ENCODE measurements at places on chromosomes 4 and X.

DNA sequence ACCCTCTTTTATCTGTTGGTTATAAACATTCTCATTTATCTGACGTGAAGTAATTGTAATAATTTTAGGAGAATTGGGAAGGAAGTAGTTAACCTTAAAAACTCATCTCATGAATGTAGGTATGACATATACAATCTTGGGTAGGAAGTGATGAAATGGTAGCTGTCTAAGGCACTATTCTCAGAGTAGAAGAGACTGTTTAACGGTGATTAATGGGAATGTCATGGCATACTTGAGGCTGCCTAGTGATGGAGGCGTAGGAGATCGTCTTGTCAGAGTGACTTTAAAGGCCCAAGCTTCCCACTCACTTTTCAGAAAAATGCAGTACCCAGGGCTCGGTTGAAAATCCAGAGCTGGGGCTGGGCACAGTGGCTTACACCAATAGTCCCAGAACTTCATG lies 19.4 kb upstream of the AGA start:
- DNase-seq, result no peak

DNA sequence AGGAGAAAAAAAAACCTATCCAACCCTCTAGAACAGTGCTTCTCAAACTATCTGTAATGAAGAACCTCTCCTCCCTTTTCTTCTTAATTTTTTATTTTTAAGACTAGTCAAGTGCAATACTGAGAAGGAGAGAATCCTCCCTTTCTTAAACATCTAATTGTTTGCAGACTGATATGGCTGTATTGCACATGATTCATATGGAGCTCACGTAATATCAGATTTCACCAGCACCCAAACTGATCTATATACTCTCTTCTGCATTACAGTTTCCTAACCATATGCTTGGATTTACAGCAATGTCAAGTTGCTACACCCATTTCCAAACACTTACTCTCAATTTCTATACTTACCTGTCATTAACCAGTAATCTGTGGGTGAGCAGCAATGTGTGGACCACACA lies 9.5 kb downstream of the PRMT9 start:
- DNase-seq, result no peak

DNA sequence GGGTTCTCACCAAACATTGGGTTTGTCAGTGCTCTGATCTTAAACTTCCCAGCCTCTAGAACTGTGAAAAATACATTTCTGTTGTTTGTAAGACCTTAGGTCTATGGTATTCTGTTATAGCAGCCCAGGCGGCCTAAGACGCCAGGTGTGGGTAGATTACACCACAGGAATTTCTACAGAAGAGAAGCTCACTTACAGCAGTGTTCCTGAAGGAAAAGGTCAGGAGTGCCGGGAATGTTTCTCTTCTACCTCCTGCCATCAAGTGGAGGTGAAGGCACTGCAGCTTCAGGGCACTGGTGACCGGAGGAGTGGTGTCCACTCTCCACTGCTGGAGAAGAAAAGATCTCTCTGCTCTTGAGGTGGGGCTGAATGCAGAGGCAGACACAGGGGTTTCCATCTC lies 45.7 kb downstream of the FHDC1 start:
- DNase-seq, result no peak

GRCh38 chr4:117965622-117966021 lies 68.7 kb upstream of the NDST3 start:
- no peak for DNase-seq

GRCh38 chrX:68083510-68083909 lies 349.8 kb downstream of the OPHN1 start:
- no peak for DNase-seq

DNA sequence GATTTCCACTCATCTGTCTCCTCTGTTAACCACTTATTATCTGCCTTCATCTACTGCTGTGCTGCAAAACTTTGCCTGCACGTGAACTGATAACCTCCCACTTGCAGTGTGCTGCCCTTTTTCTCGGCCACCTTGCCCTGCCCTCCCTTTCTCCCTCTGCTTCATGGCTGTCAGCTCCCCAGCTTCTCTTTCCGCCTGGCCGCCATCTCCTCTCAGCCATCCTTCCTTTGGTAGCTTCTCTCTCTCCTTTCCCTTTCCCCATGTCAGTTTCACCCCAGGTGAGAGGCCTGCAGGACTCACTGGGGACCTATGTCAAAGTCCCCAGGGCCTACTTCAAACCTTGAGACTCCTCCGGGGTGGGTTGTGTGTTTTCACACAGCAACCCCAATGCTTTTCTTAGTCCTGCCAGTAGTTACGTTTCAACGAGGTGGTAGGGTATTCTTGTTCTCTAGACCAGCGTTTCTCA lies 6.6 kb downstream of the MSL3 start:
- DNase-seq, result no peak

GRCh38 chr4:36244257-36245082 lies at the start of gene ARAP2:
Gene ARAP2 (minus strand): TSS chr4:36244514. CDS start chr4:36229486, 15,028 bp downstream.
- peak; percentile 56 for DNase-seq

GRCh38 chrX:40109288-40110008 lies 11.7 kb upstream of the BCOR start:
- DNase-seq, result no peak

DNA sequence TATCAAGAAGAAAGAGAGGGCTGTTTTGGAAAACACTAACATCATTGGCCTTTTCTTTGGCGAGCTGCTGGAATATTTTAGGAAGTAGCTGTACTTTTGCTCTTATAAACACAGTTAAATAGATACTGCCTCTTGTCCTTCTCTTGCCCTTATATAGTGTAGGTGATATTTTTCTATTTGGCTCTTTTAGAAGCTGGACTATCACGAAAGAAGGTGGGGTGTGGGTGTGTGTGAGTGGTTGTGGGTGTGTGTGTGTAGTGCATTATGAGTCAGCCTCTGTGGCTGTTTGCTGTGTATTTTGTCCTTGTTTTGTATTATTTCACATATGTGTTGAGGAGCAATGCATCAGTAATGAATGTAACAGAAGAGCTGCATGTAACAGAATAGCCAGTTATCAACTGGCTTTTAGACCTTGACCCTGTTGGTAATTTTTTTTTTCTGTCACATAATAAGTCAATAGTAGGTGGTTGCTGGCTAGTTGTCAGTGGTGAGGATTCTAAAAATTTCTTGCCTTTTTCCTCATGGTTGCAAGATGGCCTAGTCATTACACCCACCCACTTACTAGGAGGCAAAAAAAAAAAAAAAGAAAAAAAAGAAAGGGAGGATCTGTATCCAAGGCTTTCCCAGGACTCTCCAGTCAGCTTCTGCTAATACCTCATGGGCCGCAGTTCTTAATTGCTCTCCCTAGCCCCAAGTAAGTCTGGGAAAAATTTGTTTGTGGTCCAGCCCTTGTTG lies 23.8 kb downstream of the ARHGAP10 start:
- no peak for DNase-seq

GRCh38 chr4:45131020-45131419 lies 404.7 kb upstream of the GNPDA2 start:
- no peak for DNase-seq

DNA sequence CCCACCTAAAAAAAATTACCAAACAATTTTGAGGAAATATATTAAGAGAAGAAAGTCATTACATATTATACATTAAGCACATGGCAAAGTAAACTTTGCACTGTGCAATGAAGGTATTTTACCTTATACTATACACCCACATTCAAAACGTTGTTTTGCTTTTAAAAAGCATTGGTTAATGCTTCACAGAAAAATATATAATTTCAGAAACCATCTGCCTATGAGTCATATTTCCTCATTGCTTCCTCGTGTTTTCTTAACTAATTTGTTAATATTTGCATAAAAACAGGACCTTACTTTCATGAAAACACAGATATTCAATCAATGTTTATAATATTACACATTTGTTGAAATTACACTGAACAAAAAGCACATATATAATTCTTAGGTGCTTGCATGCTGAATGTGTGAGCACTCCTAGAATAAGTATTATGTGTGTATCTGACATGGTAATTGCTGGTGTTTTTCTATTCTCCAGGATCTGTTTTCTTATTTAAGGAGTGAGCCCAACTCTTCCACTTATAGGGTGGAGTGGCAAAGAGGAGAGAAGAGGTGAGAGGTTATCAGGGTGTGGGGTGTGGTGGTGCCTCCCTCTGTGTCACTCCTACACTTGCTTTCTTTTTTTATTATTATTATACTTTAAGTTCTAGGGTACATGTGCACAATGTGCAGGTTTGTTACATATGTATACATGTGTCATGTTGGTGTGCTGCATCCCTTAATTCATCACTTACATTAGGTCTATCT lies 95.1 kb upstream of the IQCM start:
- no peak for DNase-seq

GRCh38 chrX:120251471-120252011 lies 929 bp downstream of the ZBTB33 start:
- no peak for DNase-seq

DNA sequence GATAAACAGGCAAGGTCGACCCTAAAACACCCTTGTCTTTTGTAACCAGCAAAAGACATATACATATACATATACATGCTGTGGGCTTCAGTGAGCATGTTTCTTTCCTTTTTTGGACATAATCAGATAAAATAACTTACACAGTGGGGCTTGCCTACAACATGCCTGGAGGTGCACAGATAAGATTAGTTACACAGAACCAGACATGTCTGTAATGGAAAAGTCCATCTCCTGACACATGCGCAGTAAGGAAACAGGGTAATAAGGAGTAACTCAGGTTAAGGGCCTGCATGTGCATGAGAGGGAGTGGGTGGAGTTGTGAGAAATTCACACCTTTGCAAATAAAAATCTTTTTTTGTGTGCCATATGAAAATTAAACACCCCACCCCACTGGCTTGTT lies 3.4 kb downstream of the UGT2A1 start:
- DNase-seq, result no peak

DNA sequence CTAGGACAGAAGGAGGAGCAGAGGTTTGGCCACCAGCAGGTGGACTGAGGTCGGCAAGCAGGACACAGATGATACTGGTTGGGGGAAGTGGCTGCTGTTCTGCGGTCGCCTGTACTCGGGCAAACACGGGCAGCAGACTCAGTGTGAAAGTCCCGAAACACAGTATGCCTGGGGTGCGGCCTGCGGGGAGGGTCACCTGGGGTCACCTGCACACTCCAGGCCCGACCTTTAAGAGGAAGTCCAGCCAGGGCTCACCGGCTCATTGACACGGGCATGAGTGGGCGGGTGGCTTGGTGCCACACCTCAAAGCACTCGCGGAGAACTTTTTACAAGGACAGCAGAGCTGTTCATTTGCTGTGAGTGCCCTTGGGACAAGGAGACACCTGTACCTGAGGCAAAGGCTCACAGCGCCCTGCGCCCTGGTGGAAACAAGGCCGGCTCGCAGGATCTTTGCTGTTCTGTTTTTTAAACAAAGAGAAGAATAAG lies 71.5 kb upstream of the MXD4 start:
- no peak for DNase-seq

GRCh38 chrX:130896802-130897501 lies 6.1 kb downstream of the ENOX2 start:
- no peak for DNase-seq

GRCh38 chr4:99918656-99919055 lies 24.4 kb upstream of the LAMTOR3 start:
- no peak for DNase-seq

- no peak for DNase-seq
Measured at GRCh38 chr4:126850286-126850685, 782.5 kb upstream of the INTU start.

DNA sequence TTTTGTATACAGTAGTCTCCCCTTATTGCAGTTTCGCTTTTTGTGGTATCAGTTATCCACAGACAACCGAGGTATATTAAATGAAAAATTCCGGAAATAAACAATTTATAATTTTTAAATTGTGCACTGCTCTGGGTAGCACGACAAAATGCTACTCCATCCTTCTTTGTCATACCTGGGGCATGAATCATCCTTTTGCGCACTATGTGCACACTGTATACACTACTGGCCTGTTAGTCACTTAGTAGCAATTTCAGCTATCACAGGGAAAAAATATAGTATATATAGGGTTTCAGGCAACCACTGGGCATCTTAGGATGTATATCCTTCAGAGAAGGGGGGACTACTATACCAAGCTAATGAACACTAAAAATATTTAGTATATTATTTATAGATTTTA lies 198.8 kb upstream of the FAT4 start:
- DNase-seq, result no peak

DNA sequence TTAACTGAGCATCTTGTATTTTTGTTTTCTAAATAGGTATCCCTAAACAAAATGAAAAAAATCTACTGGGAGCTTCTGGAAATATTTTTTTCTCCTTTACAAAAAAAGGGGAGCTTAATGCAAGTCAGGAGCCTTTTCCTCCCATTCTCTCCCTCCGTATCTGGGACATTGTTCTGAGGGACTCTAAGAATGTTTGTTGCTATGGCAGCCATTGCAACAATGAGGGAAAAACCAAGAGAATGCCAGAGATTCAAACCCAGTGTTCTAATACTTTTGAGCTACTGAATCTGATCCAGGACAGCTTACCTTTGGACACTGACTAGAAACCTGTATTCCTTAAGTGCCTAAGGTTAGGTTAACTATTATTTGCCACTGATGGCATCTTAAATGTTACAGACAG lies 485.7 kb upstream of the HS3ST1 start:
- DNase-seq, result no peak

- DNase-seq, result no peak
Measured at GRCh38 chr4:78949735-78950134, 10.5 kb upstream of the PAQR3 start.

GRCh38 chr4:82360298-82361177 lies 13.3 kb downstream of the HNRNPD start:
- DNase-seq, result no peak

DNA sequence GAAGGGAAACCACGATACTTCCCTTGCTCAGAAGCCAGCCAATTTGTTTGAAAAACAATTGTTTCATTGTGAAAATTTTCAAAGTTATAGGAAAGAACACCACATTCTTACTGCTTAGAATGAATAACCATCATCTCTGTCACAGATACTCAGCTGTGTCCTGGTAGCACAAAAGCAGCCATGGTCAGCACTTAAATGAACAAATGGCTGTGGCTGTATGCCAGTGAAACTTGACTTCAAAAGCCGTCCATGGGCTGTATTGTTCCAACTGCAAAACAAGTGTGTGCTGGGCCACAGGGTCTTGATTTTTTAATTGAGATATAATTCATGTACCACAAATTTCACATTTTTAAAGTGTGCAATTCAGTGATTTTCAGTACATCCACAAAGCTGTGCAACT lies 19.6 kb downstream of the NSDHL start:
- DNase-seq, result no peak

DNA sequence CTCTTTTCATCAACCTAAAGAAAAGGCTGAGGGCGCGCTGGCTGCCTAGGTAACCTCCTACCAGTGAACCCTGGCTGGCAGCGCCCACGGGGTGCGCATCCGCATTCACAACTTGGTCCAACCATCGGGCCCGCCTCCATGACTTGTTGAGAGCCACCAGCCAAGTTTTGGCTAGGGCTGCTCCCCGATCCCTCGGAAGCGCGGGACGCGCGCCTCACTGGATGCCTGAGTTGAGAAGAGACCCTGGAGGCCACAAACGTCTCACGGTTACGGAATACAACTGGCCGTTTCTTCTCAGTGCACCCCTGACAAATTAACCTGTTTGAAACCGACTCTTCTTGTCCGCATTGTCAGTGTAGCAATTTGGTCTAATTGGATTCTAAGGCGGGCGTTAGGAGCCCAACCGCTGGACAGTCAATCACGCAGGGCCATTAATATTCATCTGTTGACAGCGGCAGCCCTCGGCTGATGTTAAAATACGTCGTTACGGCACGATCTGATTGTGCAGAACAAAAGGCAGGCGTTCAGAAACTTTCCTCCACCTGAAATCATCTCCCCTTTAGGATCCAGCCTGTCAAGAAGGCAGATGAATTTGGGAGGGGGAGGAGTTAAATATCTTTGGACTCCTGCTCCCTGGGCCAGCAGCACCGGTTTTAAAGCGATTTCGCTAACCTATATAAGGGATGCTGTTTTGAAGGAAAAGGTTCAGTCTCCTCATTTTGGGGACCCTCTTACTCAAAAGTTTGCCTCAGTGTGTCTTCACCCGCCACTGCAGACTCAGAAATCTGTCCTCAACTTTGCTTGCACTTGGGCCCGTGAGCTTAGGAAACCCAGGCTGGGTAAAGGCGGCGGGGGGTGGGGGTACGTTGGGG lies 1.2 kb downstream of the GPC3 start:
- no peak for DNase-seq
